ENCODE measurements at places on chromosomes 12 and 14.

DNA sequence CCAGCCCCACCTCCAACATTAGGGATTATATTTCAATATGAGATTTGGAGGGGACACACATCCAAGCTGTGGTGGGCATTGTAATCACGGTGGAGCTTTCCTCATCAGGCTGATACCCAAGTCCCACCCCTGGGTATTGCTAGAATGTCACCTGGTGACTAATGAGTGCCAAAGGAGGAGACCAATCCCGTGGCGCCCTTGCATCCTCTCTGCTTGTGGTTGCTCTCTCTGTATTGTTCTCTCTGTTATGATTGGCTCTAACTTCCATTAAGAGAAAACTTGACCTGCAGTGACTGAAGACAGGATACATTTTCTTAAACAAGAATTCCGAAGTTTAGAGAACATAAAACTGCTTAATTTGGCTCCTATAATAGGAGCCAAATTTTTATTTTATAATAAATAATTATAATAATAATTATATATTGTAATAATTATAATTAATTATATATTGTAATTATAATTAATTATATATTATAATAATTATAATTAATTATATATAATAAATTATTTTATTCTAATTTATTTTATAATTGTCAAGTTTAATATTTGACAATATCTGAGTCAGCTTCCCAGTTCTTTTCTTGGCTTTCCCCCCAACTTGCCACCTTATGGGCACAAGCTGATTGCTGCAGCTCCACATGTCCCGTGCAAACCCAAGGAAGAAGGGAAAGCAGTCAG lies 420.1 kb downstream of the DIO2 start:
- DNase-seq, result no peak

DNA sequence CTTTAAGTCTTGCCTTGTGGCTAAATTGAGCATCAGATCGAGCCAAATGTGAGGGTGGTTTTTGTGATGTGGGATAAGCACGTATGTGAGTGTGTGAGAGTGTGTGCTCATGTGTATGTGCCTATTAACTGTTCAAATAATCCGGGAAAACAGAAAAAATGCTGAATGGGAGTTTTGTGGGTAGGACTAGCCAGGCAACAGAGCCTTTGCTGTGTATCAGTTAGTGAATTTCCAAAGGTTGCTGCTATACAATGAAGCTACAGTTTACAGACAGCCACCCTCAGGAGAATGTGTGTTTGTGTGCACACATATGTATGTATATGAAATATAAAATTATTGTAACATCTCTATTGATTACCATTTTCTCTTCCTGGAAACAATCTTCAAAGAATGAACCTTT lies 154.0 kb downstream of the SOX5 start:
- DNase-seq, result no peak

- no peak for DNase-seq
Observed at GRCh38 chr12:52647601-52648000, 4.4 kb downstream of the KRT2 start.

DNA sequence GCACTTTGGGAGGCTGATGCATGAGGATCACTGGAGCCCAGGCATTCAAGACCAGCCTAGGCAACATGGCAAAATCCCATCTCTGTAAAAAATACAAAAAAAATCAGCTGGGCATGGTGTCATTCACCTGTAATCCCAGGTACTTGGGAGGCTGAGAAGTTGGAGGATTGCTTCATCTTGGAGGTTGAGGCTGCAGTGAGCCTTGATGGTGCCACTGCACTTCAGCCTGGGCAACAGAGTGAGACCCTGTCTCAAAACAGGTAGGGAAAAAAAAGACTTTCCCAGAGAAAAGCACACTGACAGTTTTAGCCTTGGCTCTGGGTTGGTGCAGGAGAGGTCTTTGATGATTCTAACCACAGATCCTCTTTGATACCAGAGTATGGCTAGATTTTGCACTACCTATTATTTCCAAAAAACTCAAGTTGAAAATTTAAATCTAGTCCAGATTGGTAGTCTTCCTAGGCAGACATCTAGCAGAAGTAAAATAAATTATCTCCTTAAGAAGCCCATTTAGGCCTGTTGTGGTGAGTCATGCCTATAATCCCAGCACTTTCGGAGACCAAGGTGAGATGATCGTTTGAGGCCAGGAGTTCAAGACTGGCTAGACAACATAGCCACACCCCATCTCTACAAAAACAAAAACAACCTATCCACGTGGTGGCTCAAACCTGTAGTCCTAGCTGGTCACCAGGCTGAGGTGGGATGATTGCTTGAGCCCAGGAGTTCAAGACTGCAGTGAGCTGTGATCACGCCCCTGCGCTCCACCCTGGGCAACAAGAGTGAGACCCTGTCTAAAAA lies 18.6 kb downstream of the LARP4 start:
- DNase-seq, result no peak

DNA sequence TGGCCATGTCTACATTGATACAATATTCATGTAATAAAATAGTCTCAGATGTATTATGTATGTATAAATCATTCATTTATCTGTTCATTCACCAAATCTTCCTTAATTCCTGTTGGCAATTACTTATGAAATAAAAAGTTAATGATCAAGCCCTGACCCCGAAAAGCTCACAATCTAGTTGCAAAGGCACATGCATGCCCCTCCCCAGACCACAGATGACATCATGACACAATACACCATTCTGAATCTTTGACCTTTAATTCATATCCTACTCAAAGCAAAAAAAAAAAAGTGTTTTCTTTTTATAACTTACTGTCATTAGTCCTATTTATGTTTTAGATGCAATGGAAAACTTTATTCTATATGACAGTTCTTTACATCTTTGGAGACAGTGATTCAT lies 346.9 kb downstream of the PRKD1 start:
- no peak for DNase-seq

DNA sequence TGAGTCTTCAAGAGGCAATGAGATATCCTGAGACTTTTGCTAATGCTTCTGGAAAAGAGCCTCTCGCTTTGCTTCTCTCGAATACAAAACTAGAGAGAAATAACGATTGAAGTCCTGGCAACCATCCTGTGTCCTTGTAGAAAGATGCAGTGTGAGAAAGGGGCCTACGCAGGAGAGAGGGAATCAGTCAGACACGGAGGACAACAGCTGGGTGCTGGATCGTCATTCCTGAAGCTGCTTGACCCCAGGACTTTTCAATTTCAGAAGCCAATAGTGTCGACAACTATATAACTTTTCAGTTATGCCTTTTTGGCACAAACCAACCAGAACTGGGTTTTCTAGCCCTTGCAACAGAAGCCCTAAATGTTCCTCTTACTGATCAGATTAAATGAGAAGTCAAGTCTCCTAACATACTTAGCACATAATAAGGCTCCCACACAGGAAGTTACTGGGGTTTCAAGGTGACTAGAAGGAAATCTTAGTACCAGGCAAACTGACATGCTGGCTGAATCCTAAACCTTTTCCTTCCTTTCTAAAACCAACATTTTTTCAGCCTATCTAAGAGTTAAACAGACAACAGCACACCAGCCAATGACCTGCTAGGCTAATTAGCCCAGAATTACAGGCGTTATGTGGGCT lies 755.6 kb downstream of the MED13L start:
- no peak for DNase-seq

- no peak for DNase-seq
Observed at GRCh38 chr12:124543590-124544310, 23.7 kb downstream of the NCOR2 start.

DNA sequence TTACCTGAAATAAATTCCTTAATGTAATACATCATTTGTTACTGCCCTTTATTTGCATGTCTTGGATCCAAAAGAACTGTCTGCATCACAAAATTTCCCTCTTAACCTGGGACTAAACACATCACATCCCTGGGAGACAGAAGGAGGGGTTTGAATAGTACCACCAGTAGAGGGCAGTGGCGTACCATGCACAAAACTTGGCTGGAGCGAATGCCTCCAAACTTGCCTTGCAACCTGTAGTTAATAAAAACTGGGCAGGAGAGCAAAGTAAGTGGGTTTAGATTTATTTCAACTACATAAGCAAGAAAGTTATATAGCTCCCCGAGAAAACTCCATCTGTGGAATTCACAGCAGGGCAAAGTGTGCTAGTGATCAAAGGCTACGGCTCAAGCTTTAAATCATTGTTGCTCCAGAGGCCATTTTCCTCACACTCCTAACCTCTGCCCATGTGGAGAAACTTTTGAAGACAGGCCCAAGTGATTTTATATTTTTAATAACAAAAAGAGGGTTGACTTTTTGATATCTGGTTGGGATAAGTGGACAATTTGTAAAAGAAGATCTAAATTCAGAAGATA lies 1176.7 kb upstream of the SEL1L start:
- DNase-seq, result no peak

- DNase-seq, result no peak
Observed at GRCh38 chr12:93673084-93673483, 4.1 kb upstream of the CRADD start.

- no peak for DNase-seq
Observed at GRCh38 chr14:36935976-36936678, 236.3 kb downstream of the SLC25A21 start.

DNA sequence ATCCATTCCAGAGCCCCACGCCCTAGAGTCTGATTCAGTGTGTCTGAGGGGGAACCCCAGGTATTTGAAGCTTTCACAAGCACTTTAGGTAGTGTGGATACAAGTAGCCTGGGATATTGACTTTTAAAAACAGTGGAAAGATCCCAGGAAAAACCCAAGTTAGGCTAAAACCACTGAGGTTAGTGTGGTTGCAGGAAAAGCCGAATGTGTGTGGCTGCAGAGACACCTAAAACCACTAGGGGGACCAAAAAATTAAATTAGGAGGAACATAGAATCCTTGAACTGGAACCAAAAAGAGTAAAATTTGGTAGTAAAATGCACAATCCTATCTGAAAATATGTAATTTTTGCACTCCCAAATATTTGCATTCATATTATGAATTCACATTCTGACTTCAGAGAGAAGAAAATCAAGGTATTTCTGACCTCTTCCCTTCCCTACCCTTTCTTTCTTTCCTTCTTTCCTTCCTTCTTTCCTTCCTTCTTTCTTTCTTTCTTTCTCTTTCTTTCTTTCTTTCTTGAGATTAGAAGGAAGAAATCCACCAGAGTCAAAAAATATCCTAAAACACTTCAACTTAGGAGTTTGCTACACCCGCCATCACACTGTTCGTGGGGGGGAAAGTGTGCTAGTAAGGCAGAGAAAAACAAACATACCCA lies 37.8 kb downstream of the SLCO1A2 start:
- DNase-seq, result no peak

GRCh38 chr14:24086193-24086955 lies 7.7 kb upstream of the PCK2 start:
- no peak for DNase-seq

DNA sequence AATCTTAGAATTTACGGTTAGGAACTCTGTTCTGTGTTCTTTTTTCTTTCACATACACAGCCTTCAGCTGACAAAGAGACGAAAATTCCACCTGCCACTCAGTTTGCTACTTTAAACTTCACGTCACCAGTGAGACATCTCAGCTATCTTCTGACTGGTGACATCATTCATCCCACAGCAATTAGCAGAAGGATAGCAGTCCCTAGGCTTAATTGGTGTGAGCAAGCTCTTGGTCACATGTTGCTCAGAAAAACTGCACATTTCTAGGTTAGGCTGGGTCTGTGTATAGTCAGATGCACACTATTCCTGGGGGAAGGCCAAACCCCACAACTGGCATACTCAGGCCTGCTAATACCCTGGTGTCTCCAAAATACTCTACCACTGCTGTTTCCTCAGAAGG lies 23.9 kb downstream of the SLC7A7 start:
- no peak for DNase-seq

DNA sequence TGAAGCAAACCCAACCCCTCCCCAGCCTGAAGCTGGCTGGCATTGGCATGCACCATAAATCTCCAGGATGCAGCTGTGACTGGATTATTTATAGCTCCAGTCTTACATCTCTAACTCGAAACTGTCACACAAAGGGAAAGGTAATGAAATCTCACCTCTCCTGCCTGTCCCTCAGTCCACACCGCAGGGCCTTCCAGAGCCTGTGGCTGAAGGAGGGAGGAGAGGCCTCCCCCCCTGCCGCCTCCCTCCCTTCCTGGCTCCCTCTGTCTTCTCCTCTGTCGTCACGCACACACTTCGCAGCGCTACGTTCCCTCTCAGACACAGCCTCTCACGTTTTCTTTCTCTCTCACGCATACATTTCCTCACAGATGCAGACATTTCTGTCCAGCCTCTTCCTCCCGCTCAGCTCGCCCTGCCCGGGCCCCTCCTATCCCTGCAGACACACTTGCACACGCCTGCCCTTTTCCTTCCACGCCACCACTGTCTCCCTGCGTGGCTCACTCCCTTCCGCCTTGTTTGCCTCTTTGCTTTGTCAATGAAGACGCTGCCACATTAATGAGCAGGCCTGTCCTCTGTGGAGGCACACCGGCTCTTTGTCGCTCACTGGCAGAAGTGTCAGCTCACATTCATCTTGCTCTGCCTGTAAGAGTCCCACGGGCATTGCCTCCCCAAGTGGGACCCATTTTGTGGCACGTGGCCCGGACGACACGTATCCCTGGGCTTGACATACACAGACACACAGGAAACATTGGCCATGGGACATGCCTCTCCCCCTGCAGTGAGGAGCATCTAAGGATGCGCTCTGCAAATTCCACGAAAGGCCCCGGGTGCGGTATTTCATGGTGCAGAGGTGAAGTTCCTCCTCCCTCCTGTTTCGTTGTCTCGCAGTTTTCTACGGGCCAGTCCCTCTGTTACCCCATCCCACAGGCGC lies 27.9 kb downstream of the IRF2BPL start:
- DNase-seq, result no peak

DNA sequence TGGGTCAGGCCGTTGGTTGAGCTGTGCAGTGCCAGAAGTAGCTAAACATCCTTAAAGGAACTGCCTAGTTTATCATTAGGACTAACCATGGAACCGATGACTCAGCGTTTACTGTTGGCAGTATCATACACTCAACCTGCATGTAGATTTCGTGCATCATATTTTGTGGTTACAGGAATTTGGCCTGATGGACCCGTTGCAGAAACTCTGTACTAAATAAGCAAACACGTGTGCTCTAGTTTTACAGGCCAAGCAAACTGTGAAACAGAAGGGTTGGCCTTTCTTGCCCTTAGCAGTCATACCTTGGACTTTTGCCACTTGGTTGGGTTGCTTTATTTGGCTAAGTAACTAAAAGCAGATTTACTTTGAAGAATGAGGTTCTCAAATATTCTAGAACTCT lies 35.6 kb downstream of the DGLUCY start:
- no peak for DNase-seq
